AG04450 (cell line): ENCODE measurements at places on chromosomes 4 and X.
A peak's percentile ranks its signal among the peaks of the same experiment; 100 is the strongest.

- no peak for DNase-seq
Measured at GRCh38 chr4:100938698-100939097, 408.6 kb downstream of the PPP3CA start.

GRCh38 chr4:38322714-38323113, 341.3 kb upstream of the KLF3 start:
- peak; percentile 26 for DNase-seq

DNA sequence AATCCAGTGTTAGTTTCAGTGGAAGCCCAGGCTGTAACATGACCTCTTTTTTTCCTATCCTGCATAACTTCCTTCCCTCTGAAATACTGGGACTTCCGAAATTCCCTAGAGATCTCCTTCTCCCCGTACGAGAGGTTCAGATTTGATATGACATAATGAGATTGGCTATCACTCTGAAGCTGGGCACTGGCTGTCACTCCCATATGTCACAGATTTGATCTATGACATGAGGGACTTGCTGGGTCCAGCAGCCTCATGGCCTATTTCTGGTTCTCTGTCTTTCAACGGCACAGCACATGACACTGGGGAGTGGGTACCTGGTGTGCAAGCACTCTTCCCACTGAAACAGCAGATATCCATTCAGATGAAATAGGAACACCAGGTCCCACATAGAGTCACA, 36.7 kb downstream of the PF4 start:
- no peak for DNase-seq

DNA sequence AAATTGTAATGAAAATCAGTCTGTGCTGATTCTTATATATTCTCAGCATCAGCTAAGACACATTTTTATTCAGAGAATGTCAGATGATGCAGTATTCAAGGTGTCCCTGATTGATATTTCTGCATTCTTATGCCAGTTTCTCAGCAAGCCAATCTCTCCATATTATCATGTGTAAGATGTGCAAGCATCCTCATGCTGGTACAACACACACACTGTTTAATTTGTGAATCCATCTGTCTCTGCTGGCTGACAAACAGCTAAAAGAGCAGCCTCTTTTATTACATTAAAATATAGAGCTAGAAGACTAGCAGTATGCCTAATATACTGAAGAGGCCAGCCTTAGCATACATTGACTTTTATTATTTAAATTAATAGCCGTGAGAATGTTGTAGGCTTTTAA, 502.9 kb upstream of the GNPDA2 start:
- no peak for DNase-seq

DNA sequence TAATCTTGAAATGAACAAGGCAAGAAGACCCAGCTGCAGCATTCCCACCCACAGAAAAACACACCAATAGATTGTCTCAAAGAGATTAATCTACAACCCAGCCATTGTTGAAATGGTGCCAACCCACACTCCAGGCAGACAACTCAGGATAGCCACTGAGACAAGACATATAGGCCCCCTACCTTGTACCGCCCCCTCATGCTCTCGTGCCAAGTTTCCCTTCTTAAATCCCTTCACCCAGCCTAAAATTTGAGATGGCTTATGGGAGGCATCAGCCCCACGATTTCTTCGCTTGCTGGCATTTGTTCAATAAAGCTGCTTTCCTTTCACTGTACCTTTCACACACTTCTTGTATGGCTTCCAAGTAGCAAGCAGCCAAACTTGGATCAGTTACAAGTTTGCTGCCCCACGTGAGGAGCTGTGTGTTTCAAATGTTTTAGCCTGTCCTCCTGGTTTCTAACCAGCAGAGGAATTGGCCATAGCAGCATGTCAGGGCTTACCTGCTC, 1754.1 kb downstream of the C4orf33 start:
- DNase-seq, result no peak

DNA sequence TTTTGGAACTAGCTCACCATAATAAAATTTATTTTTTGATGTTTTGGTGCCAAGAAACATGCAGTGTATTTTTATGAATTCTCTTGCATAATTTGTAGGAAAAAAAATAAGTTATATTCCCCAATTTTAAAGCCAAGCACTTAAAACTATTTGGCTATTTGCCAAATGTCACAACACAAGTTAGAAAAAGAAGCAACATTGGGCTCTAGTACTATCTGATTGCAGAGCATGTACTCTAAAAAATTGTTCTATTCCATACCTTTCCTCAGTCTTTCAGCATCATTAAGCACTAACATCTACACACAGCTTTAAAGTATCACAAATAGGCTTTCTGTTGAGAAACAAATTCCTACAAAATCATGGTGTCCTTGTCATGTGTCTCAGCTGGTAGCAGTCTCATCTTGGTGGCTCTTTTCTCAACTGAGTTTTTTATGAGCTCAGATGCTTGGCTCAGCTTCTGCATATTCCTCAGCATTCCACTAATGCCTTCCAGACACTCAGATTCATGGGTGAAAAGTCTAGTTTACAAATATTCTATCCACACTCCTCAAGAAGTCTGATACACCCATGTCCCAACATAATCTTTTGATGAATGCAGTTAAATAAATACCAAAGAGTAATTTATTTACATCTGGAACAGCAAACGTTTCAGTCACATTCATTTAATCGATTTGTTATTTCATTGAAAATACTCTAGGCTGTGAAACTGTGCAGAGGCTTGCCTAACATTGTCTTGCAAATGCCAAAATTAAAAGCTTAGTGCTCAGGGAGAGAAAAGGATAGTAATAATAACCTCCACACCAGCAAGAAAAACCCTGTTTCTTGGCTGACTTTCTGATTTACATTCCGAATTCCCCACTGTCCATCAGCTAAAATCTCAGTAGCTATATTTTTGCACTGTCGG, 2209.9 kb downstream of the PCDH7 start:
- no peak for DNase-seq
